GM23338 (cell line): ENCODE measurements at places on chromosomes 1 and 21. TPM values are rescaled to one million over a fixed set of nuclear protein-coding genes. Genes with fewer than 3 reads are reported as not detected.
A peak's percentile ranks its signal among the peaks of the same experiment; 100 is the strongest.

DNA sequence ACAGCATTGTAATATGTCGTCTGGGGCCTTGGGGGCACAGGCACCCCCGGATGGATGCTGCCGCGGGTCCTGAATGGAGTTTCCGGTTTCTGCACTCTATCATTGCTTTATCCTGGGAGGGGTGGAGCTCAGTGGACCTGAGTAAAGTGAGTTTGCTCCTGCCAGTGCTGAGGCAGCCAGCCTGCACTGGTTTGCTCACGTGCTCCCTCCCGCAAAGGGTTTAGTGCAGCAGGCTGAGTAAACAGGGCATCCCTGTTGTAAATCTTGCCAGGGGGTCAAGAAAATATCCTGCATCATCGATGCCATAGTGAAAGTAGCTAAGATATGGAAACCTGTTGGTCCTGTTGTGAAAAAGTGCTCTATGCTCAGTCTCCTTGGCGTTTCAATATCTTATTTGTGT is 85.6 kb upstream of the BRINP3 start:
- no peak for DNase-seq

DNA sequence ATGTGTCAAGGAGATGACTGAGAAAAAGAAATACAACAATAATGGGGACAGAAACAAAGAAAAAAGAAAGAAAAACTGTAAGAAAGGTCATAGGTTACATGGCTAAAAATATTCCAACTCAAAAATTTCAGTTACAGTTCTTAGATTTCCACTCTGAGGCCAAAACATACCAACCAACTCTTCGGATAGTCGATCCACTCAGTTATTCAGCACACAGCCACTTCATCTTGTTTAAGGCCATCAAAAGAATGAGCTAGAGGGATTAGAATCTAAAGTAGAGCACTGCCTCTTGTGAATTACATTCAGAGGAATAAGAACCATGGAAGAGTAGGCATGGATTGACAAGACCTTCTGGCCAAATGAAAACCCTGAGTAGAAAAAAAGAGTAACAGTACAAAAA is 277.0 kb downstream of the MRPL39 start:
- no peak for DNase-seq

BRDT gene
- total RNA-seq: 0.19 and 0.80 TPM in 2 replicates

DNA sequence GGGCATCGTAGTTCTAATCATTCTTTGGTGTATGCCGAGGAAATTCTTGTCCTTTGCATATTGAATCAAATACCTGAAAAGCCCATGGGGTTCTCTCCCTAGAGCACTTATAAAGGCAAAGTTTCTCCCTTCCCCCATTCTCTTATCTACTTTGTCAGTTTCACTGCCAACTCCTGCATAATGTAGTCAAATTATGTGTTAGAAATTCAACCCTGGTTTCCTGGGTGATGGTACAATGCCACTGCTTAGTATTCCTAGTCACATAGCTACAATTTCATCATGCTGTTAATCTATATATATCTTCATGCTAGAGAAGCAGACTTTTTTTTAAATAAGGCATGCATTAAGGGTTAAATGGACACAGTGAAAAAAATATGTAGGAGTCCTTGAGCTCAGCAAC is 119.0 kb downstream of the PDE4B start:
- DNase-seq: peak; percentile 19

DNA sequence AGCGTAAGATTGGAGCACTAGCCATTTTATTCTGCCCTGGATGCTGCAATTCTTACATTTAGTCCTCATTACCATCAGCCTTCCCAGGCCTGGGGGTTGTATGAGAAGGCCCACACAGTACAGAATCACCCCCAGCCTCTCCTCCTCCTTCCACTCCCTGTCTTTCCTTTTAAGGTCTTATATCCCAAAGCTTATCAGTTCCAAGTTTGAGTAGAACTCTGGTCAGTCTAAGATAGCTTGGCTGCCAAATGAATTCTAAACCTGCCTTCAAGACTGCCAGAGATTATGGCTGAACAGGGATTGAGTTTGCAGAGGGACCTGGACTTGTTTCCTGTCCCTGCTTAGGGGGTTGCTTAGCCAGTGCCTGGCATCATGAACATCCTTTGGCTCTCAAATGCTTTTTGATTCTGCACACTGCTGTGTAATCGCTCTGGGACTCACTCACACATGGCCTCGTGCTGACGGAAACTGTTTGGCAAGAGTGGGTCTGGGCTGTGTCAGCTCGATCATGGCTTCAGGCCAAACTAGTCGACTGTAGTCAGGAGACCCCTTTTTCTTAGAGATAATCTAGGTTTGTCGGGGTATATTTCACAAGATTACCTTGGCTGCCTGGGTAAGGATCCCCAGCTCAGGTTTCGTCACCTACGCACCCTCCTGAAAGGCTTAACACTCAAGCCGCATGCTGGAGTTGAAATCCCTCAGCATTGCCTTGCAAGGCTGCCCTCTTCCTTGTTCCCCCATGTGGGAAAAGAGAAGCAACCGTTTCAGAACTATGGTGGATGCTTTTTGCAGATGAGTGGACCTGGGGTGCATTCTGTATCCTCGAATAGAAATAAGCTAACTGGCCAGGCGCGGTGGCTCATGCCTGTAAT is 252.6 kb downstream of the NFIA start:
- no peak for DNase-seq

DNA sequence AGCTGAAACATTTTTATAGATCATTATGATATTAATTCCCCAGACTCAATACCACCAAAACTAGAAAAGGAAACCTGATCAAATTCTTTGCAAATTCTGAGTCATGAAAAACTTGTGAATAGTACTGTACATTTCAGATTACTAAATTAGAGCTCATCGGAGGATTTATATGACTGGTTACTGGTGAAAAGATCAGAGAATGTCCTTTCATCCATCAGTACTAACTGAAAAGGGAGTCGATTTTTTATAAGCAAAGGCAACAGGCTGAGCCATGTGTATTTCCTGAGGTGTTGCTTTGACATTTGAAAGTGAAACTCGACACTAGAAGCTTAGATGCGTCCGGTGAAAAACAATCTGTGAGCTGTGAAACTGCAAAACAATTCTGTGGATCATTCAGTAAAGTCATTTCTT is 155.7 kb downstream of the TNFSF18 start:
- DNase-seq: peak; percentile 14

DNA sequence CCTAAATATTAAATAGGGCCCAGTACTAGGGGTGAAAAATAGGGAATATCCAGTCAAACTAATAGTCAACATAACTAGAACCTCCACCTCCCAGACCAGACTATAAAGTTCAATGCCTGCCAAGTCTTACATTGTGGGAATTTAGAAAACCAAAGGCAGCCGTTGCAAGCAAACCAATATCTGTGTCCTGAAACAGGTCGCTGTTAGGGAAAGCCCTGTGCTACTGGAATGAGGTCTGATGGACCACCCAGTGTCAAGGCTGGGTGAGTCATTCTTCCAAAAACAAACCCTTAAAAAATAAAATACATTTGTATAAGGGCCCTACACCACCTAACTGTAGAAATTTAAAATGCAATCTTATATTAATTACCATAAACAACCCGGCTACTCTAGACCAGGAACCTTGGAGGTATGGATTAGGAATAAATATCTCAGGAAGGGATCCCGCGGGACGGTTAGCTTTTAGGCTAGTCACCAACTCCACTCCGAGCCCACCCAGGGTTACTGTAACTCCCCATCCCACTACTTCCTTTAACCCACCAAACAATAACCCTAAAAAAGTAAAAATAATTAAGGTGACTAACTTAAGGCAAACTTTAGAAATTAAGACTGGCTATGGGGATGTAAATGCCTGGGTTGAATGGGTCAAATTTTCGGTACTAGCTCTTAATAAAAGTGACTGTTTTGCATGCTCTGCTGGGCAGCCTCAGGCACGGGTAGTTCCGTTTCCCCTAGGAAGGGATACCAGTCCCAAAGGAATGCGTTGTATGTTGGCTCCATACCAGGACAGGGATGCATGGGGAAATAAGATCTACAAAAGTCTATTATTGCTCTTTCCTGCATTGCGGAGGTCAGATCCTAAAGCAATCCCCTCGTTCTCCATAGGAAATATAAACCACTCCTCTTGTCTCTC is 65.4 kb upstream of the TLR5 start:
- no peak for DNase-seq

DNA sequence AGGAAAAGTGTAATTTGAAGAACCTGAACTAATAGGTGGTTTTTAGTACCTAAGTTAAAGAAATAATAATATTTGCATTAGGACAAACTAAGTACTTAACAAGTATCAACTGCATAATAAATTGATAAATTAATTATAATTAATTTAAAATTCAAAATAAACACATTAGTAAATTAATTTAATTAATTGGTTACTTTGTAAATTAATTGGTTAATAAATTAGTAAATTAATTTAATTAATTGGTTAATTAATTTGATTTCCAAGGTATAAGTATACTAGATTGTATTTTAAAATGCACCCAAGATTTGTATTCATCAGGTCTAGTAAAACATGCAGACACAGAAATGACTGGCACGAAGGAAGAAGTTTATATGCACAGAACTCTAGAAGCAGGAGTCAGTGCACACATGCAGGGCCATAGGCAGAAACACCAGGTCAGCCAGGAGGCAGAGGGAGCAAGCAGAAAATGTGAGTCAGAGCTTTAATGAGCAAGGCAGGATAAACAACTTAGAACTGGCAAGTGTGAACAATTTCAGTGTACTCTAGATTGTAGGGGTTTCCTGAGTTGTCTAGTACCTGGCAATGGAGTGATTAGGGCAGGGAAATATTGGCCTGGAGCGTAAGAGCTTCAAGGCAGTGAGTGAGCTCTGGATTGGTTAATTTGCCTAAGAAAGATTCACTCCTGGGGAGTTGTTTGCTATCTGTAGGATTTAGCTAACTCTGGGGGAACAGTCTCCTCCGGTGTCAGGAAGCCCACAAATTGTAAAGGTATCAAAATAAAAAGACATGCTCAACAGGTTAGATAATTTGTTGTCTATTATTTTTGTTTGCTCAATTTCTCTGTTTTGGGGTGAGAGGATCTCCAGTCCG is 665.7 kb downstream of the MRPL39 start:
- DNase-seq: peak; percentile 33

SELL gene
- not detected in 2 replicates for total RNA-seq

- DNase-seq: no peak
These were observed 201.9 kb downstream of the TOMM20 start for GRCh38 chr1:234926559-234927311.

GRCh38 chr1:214917081-214917635 is 165.4 kb upstream of the KCNK2 start:
- DNase-seq: peak; percentile 65
